ENCODE measurements at places on chromosomes 1 and 21.

DNA sequence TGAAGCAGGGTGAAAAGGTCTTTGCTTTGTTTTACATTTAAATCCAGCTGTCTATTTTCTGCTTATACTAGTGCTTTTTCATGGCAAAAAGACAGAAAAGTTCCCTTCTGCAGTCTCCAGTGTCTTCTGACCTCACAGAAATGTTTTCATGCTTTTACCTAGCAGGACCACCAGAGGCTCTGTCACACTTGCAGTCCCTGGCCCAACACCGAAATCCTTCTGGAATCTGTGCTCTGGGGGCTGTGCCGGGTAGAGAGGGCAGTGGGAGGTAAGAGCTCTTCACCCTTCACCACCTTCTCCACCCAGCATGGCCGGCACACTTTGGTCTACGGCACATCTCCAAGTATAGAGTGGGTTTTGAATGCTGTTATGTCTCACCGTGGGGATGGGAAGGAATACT, 20.8 kb downstream of the GNAT2 start:
- no peak for DNase-seq

DNA sequence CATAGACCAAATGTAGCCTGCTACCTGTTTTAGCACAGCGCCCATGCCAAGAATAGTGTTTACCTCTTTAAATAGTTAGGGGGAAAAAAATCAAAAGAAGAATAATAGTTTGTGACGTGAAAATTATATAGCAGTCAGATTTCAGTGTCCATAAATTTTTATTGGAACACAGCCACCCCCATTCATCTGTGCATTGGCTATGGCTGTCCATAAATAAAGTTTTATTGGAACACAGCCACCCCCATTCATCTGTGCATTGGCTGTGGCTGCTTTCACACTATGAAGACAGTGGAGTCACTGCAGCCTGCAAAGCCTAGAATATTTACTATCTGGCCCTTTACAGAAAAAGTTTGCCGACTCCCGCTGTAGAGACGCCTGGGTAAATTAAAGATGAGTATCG, 20.9 kb downstream of the EPHX1 start:
- DNase-seq, result no peak

DNA sequence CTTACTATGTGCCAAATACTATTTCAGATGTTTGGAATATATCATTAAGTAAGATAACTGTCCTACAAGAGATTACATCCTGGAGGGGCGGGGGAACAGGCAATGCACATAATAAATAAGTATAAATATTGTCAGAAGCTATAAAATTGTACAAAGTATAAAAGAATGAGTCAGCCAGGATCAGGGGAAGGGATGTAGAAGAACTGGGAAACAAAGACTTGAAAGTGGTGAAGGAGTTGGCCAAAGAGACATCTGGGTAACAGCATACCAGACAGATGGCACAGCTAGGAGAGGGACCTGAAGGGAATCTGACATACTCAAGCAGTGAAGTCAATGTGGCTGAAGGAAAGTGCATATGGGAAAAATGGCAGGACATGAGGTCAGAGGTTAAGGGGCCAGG, 53.9 kb downstream of the CYYR1 start:
- no peak for DNase-seq

DNA sequence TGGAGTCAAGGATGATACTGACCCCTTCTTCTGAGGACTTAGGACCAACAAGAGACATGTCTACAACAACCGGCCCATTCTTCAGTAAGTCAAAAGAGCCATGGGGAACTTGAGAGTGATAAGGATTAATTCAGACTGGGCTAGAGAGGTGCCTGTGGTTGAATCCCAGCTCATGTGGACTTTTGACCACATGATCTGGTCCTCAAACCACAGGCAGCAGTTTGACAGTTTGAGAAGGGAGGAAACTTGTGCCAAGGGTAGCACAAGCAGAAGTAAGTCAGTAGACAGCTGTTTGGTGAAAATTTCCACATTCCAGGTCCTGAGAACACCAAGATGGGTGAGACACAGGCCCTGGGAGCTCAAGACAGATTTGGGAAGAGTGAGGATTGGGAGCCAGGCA, 19.8 kb downstream of the SH3BP5L start:
- no peak for DNase-seq

DNA sequence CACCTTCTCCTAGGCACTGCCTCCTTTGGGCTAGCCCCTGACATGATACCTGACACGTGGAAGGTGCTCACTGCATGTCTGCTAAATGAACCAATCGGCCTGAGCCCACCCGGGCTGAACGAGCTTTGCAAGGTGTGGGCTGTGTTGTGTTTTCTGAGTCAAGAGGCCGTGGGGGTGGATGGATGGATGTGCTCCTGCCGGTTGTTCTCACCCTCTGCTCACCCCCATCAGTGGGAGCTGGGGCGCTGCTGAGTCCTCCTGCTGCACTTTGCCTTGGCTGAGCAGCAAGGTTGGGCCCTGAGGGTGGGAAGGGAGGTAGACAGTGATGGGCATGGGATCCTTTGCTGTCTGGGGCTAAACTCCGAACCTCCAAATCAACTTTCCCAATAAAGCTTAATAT, 6.7 kb upstream of the CACNA1E start:
- DNase-seq, result no peak

GRCh38 chr1:162724583-162725120, 65.8 kb upstream of the HSD17B7 start:
- DNase-seq, result no peak

- no peak for DNase-seq
Observed at GRCh38 chr1:216422821-216423520, at the start of gene USH2A. Gene USH2A, minus strand, starts transcription at chr1:216423448. Its CDS starts 1,112 bp downstream, at chr1:216422336.

GRCh38 chr1:115337633-115338456, at the start of gene NGF:
Gene NGF, minus strand, starts transcription at chr1:115338249. Its CDS starts 51,454 bp downstream, at chr1:115286795.
- DNase-seq, result no peak

DNA sequence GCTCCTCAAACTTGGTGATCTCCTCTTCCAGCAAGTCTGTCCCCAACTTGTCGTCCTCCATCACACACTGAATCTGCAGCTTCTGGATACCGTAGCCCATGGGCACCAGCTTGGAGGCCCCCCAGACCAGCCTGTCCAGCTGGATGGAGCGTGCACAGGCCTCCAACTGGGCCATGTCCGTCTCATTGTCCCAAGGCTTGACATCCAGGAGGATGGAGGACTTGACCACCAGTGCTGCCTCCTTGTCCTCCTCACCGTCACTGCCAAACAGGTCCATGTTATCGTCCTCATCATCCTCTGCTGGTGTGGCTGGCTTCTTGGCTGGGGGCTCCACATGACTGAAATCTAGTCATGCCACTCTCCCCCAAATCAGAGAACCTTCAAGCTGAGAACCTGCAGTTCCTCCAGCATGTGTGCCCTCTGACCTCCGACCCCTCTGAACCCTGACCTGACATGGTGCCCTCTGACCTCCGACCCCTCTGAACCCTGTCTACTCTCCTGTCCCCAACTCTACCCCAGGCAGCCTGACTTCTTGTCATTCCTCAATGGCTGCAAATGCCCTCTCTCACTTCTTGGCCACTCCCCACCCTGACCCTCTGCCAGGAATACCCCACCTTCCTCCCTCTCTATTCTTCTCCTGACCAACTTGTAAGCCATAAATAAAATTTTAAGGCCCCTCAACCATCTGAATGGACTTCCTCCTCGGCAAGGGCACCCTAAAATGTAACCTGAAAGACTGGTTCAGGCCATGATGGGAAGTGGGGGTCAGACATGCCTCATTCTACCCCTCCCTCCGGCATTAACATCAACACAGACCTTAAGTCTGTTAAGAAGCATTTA, 275.7 kb upstream of the C1orf174 start:
- no peak for DNase-seq

DNA sequence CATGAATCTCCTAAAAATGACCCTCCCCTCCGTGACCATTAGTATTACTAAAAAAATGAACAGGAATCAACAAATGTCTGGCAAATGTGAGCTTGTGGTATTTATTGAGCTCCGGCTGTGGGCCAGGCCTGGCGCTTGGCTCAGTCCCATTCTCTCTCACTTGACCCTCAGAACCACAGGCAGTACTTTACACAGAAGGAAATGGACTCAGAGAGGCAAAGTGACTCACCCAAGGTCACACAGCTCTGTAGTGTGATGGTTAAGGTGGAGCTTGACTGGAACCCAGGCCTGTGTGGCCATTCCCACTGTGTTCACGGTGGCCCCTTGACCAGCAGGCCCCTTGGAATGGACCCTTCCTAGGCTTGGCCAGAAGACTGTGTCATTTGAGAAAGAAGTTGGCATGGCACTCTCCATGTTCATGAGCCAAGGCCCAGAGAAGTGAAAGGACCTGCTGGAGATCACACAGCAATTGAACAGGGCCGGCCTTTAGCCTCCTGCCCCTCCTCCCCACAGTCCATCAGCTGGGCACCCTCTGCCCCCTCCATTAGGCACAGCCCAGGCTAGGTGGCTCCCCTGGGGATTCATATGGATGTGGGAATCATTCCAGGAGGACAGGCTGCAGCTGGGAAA, 32.1 kb downstream of the FAM151A start:
- DNase-seq, result no peak

GRCh38 chr1:85259912-85260274, 431 bp upstream of the C1orf52 start:
- DNase-seq, result no peak

DNA sequence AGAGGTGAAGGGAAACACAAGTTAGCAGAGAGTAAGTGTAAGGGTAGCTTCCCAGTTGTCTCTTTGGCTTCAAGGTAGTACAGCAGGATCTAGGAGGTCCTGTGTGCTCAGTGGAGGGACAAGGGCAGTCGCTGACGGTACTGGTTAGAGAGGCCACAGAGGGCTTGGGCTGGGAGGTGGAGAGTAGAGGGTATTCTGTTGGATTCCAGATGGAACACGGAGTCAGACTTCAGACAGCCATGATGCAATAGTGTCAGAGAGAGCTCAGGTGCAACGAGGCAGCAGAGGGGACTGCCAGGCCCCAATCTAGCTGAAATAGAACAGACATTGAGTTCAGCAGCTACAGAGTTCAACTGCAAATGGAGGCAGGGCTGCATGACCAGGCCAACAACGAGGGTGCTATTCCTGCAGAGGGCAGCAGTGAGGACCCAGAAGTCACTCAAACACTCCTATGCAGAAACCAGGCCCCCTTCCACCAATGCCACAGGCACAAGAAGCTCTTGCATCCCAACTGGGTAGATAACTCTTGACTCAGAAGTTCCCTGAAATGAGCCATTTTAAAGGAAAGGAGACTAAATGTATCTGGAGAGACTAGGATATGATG, 325.0 kb upstream of the ESRRG start:
- no peak for DNase-seq
